ENCODE measurements at places on chromosomes 16 and 17.

DNA sequence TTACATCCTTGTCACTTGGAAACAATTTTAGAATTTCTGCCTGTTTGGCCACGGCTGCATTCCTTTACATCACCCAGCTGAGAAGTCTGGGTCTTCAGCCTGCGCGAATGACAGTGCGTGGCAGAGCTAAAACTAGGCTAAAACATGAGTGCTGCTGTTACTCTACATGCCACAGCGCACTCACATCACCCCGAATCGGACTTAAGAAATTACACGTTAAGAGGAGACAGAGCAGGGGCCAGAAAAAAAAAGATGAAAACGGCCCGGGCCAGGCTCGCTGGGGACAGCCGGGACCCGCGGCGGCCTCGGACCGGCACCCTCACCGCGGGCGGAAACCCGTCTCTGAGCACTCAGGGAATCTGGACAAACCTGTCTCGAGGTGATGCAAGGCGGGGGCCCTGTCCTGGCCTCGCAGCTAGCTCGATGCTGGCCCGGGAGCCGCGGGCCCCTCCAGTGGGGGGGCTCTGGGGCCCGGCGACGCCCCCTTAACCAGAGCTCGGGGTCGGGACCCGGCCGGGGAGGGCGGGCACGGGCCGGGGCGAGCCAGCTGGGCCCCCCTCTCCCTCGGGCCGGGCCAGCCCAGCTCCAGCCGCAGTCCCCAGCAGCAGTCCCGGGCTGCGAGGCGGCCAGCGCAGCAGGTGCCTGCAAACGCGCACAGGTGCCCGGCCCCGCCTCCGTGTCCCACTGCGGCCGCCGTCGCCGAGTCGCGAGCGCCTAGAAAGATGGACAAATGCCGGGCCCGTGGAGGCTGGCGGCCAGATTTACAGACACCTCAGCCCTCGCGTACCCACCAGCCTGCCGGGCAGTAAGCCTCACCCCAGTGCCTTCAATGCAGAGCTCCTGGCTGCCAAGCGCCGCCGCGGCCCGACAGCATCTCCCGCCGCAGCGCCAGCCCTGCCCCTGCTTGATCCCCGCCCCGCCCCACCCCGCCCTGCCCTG lies at the start of gene AKTIP:
AKTIP (minus strand) TSS at position 879 of the 939 bp plus-strand sequence. CDS start 2,950 bp downstream, outside the sequence.
- DNase-seq = no peak

- DNase-seq = no peak
These were observed 1.4 kb upstream of the QRICH2 start for GRCh38 chr17:76309461-76309860.

DNA sequence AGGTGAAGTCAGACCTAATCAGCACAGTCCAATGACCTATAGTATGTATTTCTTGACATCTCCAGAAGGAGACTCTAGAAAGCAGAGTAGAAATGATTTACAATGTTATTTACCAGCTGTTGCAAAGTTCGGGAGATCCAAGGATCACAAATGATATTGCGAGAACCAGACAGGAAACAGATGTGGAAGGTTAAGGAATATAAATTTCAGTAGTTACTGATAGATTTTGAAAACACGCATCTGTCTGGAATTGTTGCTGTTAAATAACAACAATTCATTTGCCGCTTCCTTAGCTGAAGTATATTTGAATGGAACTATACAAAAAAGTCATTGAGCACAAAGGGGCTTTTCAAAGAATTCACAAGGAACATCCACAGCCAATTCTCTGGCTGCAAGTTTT lies 72.0 kb downstream of the STXBP4 start:
- no peak for DNase-seq

GRCh38 chr17:40457964-40458791 lies 14.9 kb downstream of the IGFBP4 start:
- DNase-seq = no peak

DNA sequence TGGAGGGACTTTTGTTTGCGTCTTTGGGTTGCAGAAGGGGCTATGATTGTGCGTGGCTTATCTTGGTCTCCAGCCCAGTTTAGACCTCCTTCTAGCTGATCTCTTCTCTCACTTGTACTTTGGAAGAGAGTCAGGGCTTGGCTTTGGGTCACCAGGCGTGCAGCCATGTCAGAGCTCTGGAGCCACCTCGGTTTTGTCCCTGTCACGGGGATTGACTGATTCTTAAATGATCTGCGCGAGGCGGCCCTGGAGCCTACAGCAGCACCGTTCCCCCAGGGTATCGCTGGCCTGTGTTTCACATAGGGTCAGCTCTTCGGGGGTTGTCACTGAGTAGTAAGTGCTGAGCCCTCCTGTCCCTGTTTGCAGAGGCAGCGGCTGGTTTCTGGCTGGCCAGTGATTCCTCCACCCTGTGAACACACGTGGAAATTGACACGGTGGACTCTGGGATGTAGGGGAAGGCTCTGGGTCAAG lies 209.8 kb upstream of the CHMP6 start:
- DNase-seq = no peak

DNA sequence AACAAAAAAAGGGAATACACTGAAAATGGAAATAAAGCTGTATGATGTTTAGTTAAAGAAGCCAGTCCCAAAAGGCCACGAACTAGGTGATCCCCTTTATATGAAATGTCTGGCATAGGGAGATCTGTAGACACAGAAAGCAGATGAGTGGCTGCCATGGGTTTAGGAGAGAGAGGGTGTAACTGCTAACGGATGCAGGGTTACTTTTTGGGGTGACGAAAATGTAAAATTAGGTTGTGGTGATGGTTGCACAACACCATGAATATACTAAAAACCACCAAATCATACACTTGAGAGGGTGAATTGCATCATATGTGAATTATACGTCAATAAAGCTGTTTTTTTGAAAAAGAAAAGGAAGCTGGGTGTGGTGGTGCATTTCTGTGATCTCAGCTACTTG lies 99.6 kb downstream of the ADCY9 start:
- no peak for DNase-seq

DNA sequence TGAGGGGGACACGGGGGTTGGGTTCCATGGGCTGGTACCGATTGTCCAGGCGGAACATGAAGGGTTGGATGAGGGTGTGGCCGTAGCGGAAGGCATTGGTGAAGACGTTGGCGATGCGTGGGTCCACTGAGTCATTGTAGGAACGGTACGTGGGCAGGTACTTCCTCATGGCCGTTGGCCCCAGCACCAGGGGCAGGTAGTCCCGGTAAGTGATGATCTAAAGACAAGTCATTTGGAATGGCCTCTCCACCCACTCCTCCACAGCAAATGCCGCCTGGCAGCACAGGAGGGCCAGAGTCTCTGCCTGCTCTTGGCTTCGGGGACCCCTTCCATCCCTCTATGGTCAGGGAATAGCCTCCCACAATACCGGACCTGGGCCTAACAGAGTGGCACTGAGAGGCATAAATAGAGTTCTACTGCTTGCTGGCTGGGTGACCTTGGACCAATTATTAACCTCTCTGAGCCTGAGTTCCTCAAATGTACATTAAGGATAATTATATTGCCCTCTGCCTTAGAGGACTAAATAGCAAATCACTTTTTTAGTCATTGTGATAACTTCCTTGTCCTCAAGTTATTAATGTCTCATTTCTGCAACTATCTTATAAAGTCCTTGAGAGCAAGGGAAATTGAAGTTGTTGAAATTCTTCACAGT lies 7.2 kb downstream of the MPO start:
- DNase-seq = no peak

- DNase-seq = no peak
These were observed 48.1 kb upstream of the GOSR1 start for GRCh38 chr17:30429155-30429554.

DNA sequence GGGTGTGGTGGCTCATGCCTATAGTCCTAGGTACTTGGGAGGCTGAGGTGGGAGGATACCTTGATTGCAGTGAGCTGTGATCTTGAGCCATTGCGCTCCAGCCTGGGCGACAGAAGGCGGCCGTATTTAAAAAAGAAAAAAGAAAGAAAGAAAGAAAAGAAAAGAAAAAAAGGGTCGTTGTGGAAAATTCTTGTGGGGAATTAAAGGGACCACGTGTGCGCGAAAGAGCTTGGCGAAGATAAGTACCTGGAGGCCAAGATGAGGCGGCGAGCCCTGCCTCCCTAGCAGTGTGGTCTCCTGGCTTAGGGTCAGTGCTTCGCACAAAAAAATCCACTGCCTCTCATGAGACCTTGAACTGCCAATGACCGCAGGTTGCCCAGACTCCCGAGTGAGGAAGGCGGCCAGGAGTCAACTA lies 728 bp upstream of the NMT1 start:
- DNase-seq = no peak

DNA sequence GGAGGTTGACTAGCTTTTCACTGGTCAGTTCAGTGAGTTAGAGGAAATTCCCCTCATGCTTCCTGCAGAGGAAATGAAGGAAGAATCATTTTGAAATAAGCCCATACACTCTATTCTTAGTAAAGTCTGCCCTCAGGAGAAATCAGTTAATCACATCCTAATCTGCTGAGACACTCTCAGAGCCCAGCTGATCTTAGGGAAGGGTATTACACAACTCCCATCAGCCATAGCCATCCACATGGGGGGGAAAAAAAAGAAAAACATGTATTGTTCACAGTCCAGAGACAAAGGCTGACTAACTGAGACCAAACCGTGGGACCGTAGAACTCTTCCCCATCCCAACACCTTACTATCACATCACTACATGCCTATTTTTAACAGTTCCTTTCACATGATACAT lies 722.3 kb downstream of the CDH8 start:
- no peak for DNase-seq

DNA sequence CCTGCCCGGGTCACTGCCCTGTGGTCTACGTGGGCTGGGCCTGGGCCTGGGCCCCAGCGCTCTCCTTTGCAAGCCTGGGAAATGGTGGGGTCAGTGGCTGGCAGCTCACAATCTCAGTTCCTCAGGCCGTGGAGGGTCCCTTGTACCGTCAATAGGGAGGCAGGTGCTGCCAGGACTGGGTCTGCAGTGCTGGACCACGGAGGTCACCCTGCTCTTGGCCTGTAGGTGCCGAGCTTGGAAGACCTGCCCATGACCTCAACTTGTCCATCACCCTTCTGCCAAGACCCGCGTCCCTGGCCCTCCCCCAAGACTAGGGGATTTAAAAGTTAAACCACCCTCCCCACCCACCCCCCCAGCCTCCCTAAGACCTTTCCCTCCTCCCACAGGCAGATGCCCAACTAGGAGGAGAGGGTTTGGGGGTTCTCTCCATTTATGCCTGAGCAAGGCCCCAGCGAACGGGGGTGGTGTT lies 2.5 kb downstream of the TBX2 start:
- no peak for DNase-seq

DNA sequence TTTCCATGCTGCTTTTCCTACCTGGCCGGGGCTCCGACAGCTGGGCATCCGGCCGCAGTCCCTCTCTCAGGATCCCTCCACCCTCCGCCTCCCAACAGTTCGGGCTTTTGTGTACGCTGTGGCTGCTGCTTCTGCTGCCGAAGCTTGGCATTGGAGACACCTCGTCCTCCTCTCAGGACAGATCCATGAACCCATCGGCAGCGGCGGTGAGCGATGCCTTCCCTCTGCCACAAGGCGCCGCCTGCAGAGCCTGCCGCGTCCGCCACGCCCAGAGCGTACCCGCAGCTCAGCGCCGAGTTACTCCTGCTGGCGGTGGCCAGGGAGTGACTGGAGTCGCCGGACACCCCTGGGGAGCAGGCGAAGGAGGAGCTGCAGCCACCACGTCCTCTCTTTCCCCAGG lies 2032.8 kb downstream of the TP53TG3F start:
- DNase-seq = no peak

DNA sequence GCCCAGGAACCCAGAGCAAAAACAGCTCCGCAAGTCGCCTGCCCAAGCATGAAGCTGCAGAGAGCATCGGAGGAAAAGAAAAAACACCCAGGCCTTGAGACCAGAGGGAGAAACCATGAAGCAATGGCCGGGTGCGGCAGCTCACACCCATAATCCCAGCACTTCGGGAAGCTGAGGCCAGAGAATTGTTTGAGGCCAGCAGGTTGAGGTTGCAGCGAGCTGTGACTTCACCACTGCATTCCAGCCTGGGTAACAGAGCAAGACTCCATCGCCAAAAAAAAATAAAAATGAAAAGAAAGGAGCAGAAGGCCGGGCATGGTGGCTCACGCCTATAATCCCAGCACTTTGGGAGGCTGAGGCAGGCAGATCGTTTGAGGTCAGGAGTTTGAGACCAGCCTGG lies 40.3 kb downstream of the C16orf95 start:
- DNase-seq = no peak

- DNase-seq = no peak
These were observed 5.3 kb downstream of the RPL13 start for GRCh38 chr16:89565506-89566372.

DNA sequence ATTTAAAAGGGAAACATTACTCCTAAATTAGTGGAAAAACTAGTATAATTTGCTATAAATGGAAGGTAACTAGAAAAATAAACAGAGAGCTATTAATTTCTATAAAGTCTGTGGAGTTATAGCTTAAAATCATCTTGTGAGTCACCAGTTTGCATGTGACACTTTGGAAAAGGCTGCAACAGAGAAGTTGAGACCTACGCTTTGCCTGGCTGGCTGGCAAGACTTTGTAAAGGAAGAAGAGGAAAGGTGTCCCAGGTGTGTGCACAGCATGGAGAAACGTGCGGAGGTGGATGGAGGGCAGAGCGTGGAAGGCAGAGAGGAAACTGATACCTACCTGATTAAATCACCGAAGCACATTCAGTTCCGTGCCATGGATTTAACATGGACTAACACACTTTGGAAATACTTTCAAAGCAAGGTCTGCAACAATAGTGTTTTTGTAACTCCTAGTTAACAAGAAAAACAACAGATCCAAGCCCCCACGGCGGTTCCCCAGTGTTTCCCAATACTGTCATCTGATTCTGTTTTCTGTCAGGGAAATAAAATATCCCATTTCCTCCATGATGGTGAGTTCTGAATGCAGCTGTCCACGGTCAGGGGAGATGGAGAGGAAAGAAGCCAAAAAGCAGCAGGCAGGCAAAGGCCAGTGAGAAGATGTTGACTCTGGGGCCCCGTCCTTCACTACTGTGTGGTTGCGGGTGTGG lies 134.8 kb downstream of the XYLT1 start:
- no peak for DNase-seq

- DNase-seq = no peak
These were observed 37.4 kb upstream of the LONP2 start for GRCh38 chr16:48206594-48207242.

GRCh38 chr17:35760587-35760986 lies at the start of gene C17orf50:
Gene C17orf50, plus strand, starts transcription at chr17:35760887. Its CDS starts 55 bp downstream, at chr17:35760942.
- DNase-seq = no peak

GRCh38 chr17:60610473-60610872 lies 10.5 kb downstream of the PPM1D start:
- no peak for DNase-seq

Data from NCI-H1048 (cell line).